ENCODE measurements at places on chromosomes 16 and 17. TPM values are rescaled to one million over a fixed set of nuclear protein-coding genes. Genes with fewer than 3 reads are reported as not detected.

Gene FN3K
- 23.8 TPM for total RNA-seq

Gene SPNS3
- not detected for total RNA-seq

Gene CCL4
- not detected for total RNA-seq

Gene OR3A2
- total RNA-seq, result not detected

Gene GHDC
- total RNA-seq, result 8.4 TPM

Gene OTOP2
- total RNA-seq, result not detected

Gene TP53TG3F
- total RNA-seq, result not detected

Gene RAB37
- not detected for total RNA-seq

Gene PLXDC1
- total RNA-seq, result 0.84 TPM

Gene OGFOD3
- total RNA-seq, result 35.6 TPM

DNA sequence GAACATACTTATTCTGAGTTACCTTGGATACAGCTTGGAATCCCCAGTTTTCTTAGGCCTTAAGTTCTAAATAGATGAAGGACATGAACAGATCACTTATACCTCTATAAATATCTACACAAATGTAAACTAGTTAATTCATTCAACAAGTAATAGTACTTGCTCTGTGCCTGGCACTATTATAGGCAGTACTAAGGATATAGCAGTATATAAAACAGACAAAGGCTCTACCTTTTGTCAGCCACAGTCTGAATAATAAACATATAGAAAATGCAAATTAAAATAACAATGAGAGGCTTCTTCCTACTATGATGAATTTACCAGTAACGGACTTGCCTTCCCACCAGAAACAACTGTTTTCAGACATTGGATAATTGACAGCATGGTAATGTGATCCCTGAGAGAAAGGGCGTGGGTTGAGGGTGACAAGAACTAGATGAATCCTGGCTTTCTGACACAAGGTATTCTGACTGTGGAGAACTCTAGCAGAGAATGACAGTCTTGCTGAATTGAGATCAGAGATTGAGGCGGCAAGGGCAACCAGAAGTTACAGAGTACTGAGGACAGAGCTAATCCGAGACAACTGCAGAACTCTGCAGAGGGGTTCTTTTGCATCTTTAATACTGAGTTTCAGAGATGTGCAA lies 170.5 kb downstream of the TANC2 start:
- no peak for DNase-seq

GRCh38 chr17:77556383-77557061 lies 402.0 kb upstream of the TNRC6C start:
- no peak for DNase-seq

GRCh38 chr17:40516581-40517285 lies 15.3 kb upstream of the TNS4 start:
- DNase-seq, result no peak

GRCh38 chr17:3976675-3977171 lies 12.5 kb upstream of the ATP2A3 start:
- no peak for DNase-seq

DNA sequence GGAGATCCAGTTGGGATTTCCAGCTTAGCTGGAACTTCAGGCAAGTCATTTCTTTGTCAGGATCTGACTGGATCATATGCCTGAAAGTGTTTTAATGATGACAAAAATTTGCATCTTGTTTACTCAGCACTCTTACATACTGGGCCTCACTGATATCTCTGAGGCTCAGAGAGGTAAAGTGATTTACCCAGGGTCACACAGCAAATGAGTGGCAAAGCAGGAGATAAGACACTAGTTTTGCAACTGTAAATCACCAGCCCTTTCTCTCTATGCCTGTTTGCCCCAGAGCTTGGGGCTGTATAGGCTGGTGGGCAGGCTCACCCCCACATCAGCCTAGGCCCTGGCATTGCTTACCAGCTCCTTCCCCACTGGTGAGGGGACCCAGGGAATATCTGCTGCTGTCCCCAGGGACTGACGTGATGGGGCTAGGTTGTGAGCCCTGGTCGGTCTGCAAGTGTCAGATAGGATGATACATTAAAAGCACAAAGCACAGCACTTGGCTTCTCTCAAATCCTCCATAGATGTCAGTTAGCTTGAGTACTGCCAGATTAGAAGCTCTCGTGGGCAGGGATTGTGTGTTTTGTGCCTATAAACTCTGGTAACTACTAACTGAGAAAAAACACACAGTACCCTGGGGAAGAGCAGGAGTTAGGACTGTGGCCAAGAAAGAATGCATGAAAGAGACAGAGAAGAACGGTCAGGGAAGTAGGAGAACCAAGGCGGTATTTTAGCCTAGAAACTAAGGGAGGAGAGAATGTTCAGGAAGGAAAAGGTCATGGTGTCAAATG lies 165.4 kb downstream of the COPRS start:
- no peak for DNase-seq

DNA sequence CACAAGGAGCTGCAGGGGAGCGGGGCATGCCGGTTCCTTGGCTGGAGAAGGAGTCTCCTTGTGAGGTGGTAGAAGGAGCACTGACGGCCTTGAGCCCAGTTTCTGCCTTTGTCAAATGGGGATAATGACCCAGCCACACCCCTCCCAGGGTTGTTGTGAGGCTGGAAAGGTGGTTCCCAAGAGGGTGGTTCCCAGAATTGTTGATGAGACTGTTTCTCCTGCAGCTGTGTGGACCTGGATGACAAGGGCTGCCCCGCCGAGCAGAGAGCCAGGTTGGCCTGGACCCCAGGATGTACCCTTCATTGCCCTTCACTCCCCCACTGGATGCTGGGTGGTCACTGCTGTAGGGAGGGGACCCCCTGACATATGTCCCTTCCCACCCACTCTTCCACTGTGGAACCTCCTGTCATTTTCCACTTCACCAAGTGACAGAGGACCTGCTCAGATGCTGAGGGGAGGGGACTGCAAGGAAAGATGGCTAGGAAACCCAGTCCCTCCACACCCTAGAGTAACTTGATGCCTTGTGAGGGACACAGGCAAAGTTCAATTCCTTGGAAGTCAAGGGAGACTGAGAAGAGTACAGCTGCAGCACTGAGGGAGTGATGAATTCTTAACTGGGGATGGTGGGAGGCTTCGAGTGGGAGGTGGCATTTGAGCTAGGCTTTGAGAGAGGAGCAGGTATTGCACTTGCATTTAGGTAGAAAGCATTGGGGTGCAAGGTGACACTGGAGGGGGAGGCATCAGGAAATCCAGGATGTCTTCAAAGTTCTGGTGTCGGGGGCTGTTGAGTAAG lies 10.6 kb downstream of the MIEN1 start:
- DNase-seq, result no peak

DNA sequence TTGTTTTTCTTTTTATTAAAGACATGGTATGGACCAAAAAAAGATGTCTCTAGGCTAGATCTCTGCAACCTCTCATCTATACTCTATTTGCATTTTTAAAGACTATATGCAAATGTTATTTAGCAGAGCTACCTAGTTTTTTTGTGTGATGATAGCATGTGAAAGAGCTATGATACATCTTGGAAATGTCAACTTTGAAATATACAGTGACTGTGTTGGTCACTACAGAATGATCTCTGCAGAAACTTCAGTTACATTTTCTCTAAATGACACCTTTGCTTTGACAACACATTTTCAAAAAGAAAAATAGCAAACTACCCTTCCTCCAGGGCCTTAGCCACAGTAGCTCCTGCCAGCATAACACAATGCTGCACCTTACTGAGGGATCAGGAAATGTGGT lies 86.6 kb downstream of the PRKCB start:
- DNase-seq, result no peak

GRCh38 chr17:70110443-70110880 lies 35.4 kb downstream of the KCNJ16 start:
- DNase-seq, result no peak

DNA sequence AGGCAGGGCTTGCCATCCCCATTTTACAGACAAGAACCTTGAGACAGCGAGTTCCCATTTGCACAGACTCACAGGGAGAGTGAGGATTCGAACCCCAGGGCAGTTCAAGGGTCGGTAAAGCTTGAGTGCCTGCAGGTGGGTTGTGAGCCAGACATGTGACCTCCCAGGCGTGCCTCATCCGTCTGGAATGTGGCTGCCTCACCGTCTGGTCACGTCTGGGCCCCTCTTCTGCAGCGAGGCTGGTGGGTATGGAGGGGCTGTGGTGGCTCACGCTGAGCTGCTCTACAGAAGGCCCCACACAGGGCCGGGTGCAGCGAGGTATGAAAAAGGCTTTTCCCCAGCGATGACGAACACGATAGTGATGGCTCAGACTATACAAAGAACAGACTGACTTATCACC lies 35.8 kb upstream of the LHX1 start:
- DNase-seq, result no peak

DNA sequence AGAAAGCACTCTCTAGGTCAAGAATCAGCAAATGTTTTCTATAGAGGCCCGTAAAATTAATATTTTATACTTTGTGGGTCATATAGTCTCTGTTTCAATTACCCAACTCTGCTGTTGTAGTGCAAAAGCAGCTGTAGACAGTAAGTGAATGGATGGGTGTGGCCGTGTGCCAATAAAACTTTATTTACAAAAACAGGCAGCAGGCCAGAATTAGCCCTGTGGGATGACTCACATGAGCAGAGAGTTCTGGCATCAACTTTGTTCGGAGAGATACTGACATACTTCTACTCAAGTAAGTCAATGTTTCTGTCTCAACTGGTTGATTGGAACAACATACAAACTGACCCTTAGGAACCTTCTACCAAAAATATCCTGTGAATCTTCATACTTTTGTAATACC lies 616.2 kb downstream of the MAF start:
- no peak for DNase-seq

- DNase-seq, result no peak
Observed at GRCh38 chr17:29616300-29617048, 6.2 kb downstream of the CORO6 start.

DNA sequence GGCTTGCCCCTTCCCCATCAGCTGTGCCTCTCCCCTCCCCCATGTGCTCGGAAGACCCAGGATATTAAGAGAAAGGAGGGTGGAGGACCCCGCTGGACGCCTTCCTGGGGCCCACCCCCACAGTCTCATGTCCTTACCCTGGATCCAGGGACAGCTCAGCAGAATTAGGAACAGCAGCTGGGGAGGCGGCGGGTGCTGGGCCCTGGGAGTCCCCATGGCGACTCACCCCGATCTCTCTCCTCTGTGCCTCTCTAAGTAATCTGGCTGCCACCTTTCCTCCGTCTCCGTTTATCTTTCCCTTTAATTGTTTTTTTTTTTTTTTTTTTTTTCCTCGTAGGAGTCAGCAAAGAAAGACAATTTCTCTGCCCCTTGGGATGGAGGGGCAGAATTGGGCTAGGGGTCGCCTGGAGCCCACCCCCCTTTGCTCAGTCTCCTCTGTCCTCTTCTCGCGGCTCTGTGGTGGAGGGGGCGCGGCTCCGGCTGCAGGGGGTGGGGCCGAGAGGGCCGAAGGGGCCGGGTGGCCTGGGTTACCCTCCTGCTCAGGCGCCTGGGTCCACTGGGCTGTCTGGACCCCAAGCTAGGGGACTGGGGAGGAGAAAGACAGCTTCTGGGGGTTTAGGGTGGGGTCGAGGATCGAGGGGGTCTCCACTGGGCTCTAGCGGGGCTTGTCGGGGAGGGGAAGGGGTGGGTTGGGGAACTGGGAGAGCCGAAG lies 390 bp downstream of the SEZ6L2 start:
- no peak for DNase-seq

- DNase-seq, result no peak
Observed at GRCh38 chr17:75475851-75476250, 19.4 kb downstream of the TMEM94 start.

- DNase-seq, result no peak
Observed at GRCh38 chr16:23999663-24000062, 163.9 kb downstream of the PRKCB start.

- no peak for DNase-seq
Observed at GRCh38 chr16:57621521-57622271, 6.7 kb upstream of the ADGRG1 start.

DNA sequence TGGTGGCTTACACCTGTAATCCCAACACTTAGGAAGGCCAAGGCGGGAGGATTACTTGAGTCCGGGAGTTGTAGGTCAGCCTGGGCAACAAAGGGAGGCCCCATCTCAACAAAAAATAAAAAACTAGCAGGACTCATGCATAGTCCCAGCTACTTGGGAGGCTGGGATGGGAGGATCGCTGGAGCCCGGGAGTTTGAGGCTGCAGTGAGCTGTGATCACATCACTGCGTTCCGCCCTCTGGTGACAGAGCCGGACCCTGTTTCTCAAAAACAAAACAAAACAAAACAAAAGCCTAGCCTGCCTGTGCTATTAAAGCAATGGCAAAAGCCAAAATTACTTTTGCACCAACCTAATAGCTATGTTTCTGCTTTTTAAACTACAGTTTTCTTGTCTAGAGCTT lies 1.5 kb downstream of the FCSK start:
- DNase-seq, result no peak

- no peak for DNase-seq
Observed at GRCh38 chr16:68575082-68575481, 36.0 kb downstream of the ZFP90 start.

DNA sequence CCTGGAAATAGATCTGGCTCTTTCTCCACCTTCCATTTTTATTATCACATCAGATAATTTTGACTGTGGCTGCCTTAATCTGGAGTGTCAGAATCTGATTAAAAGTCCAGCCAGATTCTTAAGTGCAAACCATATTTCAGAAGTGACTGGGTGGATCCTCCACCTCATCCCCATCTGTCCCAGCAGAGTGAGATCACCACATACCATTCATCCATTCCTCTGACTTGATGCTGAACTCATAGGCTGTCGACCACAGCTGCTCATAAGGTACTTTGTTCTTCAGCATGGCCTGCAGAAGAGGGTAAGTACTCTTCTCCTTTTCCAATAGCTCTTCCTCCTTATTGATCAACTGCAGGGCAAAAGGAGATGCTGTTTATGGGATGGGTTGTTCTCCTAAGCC lies 53.5 kb downstream of the DNAH3 start:
- DNase-seq, result no peak

DNA sequence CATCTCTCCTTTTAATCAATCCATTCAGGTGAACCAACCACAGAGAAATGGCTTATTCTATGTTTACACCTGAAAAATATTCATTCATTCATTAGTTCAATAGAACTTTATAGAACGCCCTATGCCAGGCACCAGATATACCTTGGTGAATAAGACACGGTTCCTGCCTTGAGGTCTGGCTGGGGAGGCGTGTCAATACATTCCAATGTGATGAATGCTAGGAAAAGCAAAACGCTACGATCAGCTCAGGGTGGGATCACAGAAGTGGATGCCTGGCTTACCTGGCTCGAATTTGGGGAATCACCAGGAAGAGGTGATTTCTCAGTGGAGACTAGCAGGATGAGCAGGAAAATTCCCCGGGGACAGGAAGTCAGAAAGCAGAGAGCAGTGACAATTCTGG lies 17.5 kb upstream of the WFIKKN2 start:
- no peak for DNase-seq

Measured in neural crest cell (in vitro differentiated cells).